ENCODE measurements at places on chromosomes 11 and 22.

- no peak for DNase-seq
These were observed 1490.7 kb downstream of the TBC1D22A start for GRCh38 chr22:48253136-48253535.

GRCh38 chr11:16925561-16926065, 88.6 kb downstream of the PLEKHA7 start:
- peak; percentile 31 for DNase-seq

DNA sequence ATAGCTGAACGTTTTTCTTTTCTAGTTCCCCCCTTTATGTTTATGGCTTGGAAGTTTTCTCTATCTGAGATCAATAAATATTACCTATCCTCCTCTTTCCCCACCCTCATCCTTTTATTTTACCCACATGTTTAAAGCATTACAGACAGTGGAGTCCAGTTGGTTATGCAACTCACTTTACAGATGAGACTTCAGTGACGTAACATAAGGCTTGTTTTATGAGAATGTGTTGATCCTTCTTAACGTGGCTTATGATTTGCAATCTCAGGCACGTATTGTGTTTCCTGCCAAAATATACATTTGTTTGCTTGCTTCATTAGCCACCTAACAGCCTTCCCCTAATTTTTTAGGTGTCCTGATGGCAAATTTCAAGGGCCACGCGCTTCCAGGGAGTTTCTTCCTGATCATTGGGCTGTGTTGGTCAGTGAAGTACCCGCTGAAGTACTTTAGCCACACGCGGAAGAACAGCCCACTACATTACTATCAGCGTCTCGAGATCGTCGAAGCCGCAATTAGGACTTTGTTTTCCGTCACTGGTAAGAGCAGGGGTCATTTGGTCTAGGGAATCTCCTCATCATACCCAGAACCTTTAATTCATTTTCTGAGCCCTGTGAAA, 36.6 kb downstream of the TMEM45B start:
- no peak for DNase-seq

DNA sequence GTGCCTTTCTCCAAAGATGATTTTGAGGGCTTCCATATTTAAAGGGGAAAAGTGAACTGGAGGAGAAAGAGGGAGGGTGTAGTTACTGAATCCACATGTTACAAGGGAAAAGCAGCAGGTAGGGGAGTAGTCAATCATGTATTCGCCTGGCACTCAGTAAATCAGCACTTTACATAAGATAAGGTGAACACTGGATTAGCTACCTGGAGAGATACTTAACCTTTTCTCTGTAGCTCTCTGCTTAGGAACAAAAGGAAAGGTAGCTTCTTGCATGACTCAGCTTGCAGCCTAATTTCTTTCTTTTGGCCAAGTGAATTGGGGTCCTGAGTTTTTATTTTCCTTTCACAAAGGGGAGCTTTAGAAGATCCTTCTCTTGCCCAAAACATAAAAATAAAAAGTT, 43.3 kb upstream of the PHF21B start:
- DNase-seq = no peak

DNA sequence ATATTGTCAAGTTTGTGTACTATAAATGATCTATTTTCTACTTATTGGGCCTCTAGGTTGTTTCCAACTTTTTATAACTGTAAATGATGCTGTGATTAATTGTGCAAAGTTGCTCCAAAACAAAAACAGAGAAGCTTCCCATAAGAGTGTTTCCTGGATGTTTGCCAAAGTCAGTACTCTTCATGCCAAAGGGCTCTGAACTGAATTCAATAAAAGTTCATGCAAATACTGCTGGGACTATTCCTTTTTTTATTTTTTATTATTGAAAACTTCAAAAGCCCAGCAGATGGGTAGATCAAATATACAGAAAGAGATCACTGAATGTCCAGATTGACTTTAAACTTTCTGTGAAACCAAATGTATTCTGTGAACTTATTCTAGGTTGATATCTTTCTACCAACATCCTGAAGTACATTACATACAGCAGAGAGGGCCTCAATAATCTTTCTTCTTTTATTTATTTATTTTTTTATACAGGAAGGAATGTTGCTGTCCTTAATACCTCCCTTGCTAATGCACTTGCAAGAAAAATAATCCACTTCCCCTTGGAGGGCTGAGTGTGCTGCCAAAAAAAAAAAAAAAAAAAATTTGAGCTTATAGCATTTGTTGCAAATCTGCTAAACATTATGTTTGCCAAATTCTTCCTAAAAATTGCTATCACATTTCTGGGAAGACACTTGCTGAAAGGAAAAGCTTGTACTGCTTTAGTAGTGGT, 53.0 kb downstream of the CTSC start:
- no peak for DNase-seq

GRCh38 chr11:104053743-104054478, 17.5 kb downstream of the DDI1 start:
- DNase-seq = no peak

All from neural crest cell (in vitro differentiated cells).